ENCODE measurements at places on chromosomes 1 and 21. TPM values are rescaled to one million over a fixed set of nuclear protein-coding genes. Genes with fewer than 3 reads are reported as not detected.

Gene C1orf141
- total RNA-seq, result not detected

Gene ANKRD45
- 0.30 TPM for total RNA-seq

Gene USP25
- total RNA-seq, result 25.2 TPM

Gene OLFML2B
- total RNA-seq, result 3.0 TPM

Gene S100B
- total RNA-seq, result 1.3 TPM

Gene PIGK
- 23.6 TPM for total RNA-seq

Gene OLIG2
- total RNA-seq, result not detected

Gene INAVA
- 0.34 TPM for total RNA-seq

Gene LRRC39
- total RNA-seq, result 0.15 TPM

Gene GNL2
- total RNA-seq, result 40.3 TPM

Gene KNCN
- total RNA-seq, result not detected

Gene TGFB2
- 0.84 TPM for total RNA-seq

Measured in bronchus fibroblast of lung (primary cell).